ENCODE measurements at places on chromosomes 7 and 10.

GRCh38 chr7:140723574-140723973 lies 27.1 kb downstream of the NDUFB2 start:
- no peak for DNase-seq

DNA sequence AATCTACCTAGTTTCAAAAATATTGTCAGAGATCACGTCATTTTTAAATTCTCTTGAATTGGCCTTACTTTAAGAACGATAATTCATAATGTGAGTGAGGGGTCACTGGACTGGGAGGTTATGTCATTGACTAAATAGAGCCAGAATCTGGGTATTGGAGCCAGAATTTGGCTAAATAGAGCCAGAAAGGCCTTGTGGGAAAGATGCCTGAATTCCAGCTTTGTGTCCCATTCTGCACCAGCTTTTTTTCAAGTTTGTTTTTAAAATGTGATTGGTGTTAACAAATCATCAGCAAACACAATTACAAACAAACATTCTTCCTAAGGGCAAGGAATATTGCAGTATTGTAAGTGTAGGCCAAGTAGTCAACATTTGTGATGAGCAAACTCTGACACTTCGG lies 233.2 kb upstream of the PRKCQ start:
- DNase-seq: no peak

DNA sequence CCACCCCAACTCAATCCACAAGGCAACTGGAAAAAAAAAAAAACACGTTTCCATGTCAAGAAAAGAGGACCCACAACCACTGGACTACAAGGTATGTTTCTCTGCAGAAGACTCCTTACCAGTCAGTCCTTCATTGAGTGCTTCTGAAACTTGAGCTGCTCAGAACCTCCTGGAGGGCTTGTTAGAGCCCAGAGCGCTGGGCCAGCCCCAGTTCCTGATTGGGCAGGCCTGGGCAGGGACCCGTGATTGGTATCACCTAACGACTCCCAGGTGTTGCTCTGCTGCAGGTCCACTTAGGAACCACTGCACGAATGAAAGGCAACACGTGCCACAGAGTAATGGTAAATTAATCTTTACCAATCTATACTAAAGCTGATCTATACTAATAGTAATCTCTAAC lies 473 bp upstream of the CCDC201 start:
- no peak for DNase-seq

DNA sequence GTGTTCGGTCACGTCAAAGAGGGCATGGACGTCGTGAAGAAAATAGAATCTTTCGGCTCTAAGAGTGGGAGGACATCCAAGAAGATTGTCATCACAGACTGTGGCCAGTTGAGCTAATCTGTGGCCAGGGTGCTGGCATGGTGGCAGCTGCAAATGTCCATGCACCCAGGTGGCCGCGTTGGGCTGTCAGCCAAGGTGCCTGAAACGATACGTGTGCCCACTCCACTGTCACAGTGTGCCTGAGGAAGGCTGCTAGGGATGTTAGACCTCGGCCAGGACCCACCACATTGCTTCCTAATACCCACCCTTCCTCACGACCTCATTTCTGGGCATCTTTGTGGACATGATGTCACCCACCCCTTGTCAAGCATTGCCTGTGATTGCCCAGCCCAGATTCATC lies 6.5 kb downstream of the PPIF start:
- DNase-seq: no peak

DNA sequence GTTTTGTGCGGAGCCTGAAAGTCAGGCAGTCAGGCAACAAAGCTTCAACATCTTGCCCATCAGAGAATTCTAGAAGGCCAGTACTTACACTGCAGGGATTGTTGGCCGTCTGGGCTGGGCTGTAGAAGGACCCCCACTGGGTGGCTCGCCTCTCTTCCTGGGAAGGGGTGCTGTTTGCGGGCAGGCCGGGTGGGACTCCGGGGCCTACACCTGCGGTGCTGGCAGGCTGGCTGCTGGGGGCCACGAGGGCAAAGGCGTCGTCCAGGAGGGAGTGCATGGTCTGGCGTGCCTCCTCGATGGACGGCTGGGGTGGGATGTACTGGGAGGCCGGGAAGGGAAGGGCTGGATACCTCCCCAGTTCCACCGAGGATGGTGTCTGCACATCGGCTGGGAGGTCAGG lies 63.1 kb upstream of the ATP6V0A4 start:
- no peak for DNase-seq

GRCh38 chr10:44952779-44953231 lies 6.8 kb upstream of the RASSF4 start:
- no peak for DNase-seq

GRCh38 chr7:93574269-93574645 lies 267 bp downstream of the CALCR start:
- no peak for DNase-seq

- DNase-seq: no peak
Observed at GRCh38 chr10:110893559-110894179, 21.9 kb downstream of the PDCD4 start.

DNA sequence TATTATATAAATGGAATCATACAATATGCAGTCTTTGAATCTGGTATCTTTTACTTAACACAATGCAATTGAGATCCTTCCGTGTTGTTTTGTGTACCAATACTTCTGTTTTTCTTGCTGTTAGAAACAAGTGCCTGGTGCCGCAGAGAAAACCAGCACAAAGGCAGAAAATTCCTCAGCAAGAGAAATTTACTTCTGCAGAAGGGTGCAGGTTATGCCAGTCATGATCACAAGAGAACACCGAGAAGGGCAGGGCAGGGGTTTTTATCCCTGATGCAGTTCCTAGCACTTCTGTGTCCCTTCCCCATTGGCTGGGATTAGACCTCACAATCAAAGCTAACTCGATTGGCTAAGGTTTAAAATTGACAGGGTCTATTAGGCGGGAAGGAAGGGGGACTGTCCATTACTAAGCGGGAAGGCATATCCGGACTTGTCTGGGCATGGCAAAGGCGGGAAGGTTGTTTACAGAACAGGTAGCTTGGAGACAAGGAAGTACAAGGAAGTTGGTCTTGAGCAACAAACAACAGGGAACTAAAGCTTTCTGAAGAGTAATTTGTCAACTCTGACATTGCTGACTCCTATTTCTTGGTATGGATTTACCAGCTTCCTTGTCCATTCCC lies 2.4 kb upstream of the ZNF33B start:
- DNase-seq: no peak

- DNase-seq: no peak
Observed at GRCh38 chr7:117871778-117872538, 1.3 kb downstream of the CTTNBP2 start.

DNA sequence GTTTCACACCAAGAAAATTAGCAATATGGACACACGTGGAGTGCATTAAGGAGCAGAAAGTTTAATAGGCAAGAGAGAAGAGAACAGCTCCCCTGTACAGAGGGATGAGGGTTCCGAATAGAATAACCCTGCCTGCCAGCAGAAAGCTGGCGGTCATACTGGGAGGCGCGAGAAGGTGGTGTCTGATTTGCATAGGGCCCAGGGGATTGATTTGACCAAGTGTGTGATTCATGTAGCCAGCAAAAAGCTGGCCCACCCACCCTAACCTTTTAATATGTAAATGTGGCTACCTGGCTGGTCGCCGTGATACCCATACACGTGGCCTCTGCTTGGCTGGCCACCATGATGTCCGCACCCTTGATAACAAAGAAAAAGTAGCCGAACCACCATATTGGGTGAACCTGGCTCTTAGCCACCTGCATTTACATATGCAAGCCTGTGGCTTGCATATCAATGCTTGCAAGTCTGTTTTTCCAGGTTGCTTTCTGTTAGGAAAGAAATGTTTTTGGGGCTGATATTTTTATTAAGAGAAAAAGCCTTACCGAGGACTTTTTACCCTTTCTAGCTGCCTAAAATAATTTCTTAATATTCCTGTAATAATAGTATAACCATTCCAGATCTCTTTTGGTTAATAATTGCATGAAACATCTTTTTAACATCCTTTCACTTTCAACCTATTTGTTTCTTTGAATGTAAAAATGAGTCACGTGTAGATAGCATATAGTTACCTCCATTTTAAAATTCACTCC lies 20.5 kb upstream of the VWDE start:
- no peak for DNase-seq

DNA sequence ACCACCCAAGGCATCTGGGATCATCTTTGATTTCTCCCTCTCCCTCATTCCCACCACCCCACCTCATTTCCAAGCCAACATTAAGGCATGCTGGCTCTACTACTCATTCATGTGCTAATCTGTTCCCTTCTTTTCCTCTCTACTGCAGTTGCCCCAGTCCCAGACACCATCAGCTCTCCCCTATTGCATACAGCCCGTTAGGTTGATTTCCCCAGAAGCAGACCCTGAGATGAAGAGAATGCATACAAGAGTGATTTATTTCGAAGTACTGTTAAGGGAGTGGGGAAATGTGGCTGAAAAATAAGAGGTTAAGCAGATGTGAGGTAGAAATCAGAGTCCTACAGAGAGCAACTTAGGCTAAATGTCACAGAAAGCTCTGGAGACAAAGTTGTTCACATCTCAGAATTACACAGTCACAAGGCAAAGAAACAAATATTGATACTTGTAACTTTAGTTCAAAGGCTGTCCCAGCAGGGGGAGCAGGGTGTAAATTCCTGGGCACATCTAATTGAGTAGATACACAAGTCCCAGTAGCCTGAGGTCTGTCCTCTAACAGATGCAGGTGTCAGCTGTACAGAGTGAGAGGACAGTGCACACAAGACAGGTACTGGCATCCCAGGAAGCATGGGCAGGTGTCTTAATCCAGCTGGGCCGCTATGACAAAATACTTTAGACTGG lies 20.9 kb downstream of the AKR1D1 start:
- no peak for DNase-seq

- no peak for DNase-seq
Observed at GRCh38 chr10:130770018-130770630, 541.4 kb downstream of the TCERG1L start.

- DNase-seq: no peak
Observed at GRCh38 chr10:79184145-79184625, 115.4 kb downstream of the ZMIZ1 start.

- DNase-seq: no peak
Observed at GRCh38 chr10:48957361-48958151, 17.9 kb upstream of the LRRC18 start.

GRCh38 chr7:42639930-42640329 lies 271.9 kb downstream of the C7orf25 start:
- DNase-seq: no peak

DNA sequence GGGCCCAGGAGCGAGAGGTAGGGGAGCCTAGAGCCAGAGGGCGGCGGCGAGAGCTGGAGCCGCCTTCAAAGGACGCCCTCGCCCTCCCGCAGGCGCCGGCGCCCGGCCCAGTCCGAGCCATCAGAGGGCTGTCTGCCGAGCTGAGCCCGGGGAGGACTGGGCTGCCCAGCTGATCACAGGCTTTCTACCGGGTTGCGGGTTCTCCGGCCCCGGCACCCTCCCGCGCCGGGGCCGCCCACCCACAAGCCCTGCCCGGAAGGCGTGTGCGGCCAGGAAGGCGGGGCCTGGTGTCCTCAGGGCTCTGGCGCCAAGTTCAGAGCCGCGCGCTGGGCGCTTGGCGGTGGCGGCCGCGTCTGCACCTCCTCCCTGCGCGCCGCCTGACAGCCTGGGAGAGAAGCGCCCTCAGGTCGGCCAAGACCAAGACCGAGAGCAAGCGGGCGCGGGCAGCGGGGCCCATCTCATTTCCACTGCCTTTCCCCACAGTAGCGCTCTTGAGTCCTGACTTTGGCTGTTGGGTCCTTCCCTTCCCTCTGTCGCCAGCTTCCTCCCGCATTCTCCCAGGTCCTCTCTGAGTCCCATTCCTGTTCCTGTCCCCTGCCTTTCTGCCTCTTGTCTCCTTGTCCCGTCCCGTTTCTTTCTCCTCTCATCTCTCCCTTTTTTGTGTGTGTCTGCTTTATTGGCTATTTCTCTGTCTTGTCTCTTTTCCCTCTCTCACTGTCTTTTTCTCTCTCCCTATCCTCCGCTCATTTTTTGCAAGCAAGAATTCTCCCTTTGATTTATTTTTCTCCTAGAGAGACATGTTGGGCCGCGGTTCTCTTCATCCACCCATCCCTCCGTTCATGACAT lies 60.6 kb upstream of the MSMB start:
- no peak for DNase-seq

DNA sequence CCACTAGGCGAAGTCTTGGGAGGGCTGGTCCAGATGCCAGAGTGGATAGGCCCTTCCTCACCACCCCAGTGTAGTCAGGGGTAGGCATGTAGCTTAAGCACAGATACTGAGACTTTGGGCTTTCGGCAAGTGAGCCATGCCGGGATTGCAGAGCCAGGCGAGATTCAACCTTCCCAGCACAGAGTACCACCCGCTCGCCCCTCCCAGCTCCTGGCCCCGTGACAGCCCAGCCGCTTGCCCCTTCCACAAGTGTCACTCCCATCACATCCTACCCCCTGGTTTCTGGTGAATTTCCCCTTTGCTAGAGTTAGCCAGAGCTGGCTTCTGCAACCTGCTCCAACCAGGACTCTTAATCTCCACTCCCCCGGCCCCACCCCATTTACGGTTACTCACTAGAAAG lies 56.9 kb downstream of the ARHGAP22 start:
- DNase-seq: no peak

GRCh38 chr7:12032146-12032545 lies 178.9 kb upstream of the TMEM106B start:
- DNase-seq: no peak

- DNase-seq: no peak
Observed at GRCh38 chr10:34288634-34289033, 526.5 kb downstream of the PARD3 start.

DNA sequence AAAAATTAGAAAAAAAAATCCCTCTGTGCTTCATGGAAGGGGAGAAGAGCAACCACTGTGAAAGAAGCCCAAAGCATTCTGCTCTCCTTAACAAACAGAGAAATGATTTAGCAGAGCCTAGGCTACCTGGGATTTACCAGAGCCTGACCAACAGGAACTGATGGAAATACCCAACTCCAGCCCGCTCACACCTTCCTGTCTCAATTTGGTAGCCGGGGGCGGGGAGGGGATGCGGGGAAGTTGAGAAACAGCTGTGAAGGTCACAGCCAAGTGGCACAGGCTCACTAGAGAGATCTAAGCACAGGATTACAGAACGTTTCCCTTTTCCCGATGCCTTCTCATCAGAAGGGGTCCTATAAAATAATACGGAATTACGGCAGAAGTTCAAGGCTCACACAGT lies 17.6 kb downstream of the RSU1 start:
- no peak for DNase-seq

GRCh38 chr10:66218289-66218688 lies 707.5 kb upstream of the LRRTM3 start:
- no peak for DNase-seq
